ENCODE measurements at places on chromosomes 6 and 20. TPM values are rescaled to one million over a fixed set of nuclear protein-coding genes. Genes with fewer than 3 reads are reported as not detected.

DNA sequence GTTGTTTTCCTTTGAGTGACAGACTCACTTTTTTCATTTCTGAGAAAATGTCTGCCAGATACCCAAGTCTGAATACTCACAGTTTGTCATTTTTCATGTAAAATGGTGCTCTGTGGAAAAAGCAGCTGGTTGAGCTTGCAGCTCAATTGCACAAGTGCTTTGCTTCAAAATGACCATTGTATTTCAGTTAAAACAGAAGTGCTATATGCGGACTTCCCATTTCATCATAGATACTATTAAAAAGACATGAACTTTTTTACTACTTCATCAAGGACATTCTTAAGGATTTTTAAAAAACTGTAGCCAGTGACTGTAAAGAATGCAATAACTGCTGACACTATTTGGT, 61.5 kb downstream of the KCNS1 start:
- no peak for DNase-seq

DNA sequence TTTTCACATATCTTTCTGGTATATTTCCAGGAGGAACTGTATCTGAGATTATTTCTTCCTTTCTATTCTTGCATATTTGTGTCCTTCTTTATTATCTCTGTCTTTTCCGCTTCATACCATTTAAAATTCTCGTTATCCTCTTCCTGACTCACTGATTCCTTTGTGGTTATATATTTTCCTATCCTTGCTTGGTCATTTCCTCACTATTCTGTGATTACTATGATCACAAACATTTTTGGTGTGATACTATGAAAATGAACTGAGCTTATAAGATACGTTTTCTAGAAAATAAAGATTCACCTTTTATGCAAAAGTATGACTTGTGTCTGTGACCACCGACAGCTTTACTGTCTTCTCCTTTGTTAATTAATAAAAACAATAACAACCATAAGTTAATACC, 26.5 kb upstream of the MYCT1 start:
- no peak for DNase-seq

DNA sequence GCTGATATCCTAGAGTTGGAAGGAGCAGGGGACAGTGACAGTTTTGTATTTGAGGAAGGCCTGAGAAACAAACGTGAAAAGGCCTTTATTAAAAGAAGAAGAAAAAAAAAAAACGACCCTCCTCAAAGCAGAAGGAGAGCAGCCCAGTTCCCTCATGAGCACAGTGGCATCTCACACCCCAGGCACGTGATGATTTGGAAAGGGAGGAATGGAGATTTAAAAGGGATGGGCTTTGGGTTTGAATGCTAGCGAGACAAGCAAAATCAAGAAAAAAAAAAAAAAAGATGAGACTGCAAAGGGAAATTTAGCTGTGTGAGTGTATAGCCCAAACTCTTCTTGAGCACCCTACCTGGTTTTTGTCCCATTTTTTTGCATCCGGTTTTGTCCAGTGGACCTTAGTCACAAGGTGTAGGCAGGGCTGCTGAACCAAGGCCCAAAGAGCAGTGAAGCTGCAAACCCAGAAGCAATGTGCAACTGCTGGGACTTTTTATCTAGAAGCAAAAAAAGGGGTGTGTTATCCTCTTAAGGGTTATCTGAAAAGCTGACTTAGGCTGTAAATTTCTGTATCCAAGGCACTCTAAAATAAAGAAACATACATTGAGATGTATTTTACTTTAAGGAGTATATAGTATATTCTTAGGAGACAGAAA, 54.5 kb upstream of the RREB1 start:
- DNase-seq = no peak

DNA sequence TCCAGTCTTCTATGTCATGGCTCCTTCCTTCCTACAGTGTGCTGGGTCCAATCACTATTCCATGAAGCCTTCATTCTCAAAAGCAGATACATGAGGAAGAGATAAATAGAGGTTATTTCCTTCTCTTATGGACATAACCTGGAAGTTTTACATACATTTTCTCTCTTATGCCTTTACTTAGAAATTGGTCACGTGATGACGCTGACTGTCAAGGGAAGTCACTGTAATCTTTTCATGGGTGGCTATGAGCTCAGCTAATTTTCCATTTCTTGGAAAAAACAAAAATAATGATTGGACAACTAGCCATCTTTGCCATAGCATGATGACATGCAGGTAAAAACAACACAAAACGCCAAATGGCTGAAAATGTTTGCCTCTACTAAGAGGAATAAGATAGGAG, 151.6 kb upstream of the PRSS16 start:
- no peak for DNase-seq

DNA sequence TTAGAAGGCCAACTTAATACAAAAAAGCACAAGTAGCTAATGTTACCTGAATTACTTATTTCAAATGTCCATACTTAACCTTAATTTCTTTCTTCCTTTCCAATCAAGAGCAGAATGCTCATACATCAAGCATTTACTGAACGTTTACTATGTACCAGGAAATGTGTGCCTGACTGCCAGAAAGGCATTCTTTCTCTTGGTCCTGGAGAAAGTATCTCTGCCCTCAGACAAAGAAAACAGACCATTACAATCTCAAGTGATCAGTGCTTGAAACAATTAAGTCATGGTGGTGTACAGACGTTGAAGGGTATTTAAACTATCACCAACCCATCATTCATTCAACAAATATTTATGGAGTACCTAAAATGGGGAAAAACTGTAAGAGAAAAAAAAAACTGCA, 26.4 kb downstream of the CSNK2A1 start:
- DNase-seq = no peak

DNA sequence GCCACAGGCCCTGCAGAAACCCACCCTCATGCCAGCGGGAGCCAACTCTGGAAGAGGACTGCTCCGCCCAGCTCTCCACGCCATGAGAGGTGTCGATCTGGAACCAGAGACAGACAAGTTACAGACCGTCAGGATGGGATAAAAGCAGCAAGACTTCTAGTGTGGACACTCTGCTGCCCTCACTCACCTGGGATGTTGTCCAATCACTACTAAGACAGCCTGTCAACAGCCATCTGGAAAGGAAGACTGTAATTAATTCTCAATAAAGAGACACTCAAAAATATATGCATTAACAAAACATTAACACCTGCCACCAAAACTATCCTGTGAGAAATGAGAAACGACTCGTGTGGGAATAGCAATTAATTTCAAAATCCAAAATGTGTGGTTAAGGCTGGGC, 28.3 kb downstream of the SLC2A4RG start:
- no peak for DNase-seq

DNA sequence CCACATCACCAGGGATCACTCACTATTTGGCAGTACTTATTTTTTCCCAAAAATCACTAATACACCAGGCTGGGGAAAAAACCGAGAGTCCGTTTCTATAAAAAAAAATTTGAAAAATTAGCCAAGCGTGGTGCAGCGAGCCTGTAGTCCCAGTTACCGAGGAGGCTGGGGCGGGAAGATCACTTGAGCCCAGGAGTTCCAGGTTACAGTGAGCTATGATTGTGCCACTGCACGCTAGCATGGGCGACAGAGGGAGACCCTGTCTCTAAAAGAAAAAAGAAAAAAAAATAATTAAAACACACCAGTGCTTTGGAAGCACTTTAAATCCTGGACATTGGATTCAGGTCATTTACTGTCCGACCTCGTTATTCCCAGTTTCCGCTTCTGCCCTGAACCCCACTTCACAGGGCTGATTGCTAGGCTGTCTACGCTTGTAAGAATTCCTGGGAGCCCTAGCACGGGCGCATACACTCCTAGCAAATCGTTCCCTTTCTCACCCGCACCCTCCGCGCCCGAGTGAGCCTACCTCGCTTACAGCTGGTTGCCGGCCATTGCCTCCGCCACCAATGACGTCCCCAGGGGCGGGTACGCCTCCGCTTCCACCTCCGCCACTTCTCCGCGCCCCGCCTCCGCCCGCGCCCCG, at the start of gene TPMT:
Gene TPMT, minus strand, starts transcription at position 571 of the 643 bp plus-strand sequence. CDS start 5,950 bp downstream, outside the sequence.
- no peak for DNase-seq

DNA sequence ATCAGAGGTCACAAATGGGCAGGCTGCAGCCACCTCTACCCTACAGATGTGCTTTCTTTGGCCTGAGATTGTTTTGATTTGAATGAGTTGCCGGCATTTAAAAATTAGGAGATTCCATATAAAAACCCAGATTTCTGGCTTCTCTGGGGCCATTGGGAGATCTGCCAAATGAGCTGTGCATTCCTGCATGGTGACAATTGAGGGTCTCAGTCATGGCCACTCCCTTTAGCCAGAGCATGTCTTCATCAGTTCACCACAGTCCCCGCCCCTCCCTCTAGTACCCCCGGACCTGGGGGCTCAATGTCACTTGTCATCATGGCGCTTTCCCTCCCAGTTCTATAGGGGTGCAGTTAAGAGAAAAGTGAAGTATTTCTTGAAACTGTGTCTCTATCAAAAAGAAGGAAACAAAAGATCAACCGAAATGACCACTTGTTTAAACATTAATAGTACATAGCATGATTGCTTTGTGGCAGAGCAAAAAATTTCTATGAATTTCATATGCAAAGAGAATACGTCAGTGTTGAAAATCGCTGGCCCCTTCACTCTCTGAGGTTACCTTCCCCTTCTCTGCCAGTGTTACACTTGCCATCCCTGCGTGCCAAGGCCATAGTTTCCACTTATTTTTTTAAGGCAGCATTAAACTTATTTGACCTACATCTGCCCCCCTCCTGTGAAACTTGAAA, 21.1 kb downstream of the EYA2 start:
- no peak for DNase-seq

- DNase-seq = no peak
These were observed 81.6 kb downstream of the GMPR start for GRCh38 chr6:16319813-16320532.

Gene STMND1
- not detected for total RNA-seq

Gene MAS1
- not detected for total RNA-seq

Gene ZNF341
- 2.4 TPM for total RNA-seq

Gene ZC3H12D
- total RNA-seq = 0.02 TPM

Gene MAK
- total RNA-seq = 1.6 TPM

Gene PRRT1
- total RNA-seq = 0.20 TPM

Gene ECI2
- total RNA-seq = 57.4 TPM

Gene KIF6
- not detected for total RNA-seq

Gene LIME1
- total RNA-seq = 7.6 TPM

Gene MTO1
- total RNA-seq = 50.7 TPM

Gene RIPOR3
- not detected for total RNA-seq

Gene CALHM4
- not detected for total RNA-seq
